A549 (cell line): ENCODE measurements at places on chromosomes 2 and 18. TPM values are rescaled to one million over a fixed set of nuclear protein-coding genes. Genes with fewer than 3 reads are reported as not detected.

- no peak for DNase-seq
These were observed 172.8 kb downstream of the ANTXR1 start for GRCh38 chr2:69185807-69186206.

GRCh38 chr2:40283111-40283909 is 168.6 kb downstream of the SLC8A1 start:
- no peak for DNase-seq

ZAP70 gene
- 0.08 to 0.10 TPM (median 0.09 TPM) in 3 replicates for polyA plus RNA-seq

GRCh38 chr2:235592430-235592829 is 98.6 kb downstream of the AGAP1 start:
- DNase-seq, result no peak

CROCC2 gene
- polyA plus RNA-seq, result not detected in 3 replicates

DNA sequence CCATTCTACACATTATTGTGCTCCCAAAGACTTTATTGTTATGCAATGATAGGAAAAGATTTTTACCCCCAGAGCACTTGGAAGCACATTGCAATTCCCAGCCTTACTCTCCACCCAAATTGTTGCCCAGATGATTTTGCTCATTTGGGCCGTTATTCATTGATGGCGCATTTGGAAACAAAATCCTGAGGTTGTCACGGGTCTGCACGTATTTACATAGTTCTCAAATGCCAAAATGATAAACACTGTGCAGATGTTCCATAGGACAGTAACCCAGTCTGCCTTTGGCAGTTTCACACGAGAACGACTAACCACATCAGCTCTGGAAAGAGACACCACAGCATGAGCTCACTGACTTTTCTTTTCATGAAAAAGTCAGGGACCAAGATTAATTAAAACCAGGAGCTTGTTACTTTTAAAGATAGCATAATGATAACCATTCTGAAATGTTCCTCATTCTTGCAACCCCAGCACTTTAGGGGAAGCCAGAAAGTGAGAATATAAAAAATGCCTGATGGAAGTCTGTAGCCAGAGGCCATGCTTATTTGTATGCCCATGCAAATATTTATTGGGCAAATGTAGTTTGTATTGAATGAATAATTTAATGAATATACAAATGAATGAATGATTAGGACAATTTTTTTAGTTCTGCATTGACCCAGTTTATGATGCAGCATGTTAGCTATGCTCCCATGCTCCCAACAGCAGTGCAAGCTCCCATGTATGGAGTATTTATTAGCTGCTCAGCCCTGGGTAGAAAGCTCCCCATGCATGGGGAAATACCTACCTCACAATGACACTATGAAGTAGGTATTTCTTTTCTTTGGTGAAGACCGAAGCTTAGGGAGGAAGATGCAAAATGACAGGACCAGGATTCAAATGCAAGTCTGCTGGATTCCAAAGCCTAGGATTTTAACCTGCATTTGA is 84.6 kb downstream of the MAIP1 start:
- DNase-seq, result no peak

GAL3ST2 gene
- 0.41 to 0.86 TPM (median 0.61 TPM) in 3 replicates for polyA plus RNA-seq

HAT1 gene
- 93.6 to 95.4 TPM (median 94.3 TPM) in 3 replicates for polyA plus RNA-seq

- DNase-seq, result no peak
These were observed 393.9 kb upstream of the ACVR2A start for GRCh38 chr2:147450661-147451510.

- no peak for DNase-seq
These were observed 70.4 kb downstream of the GNAL start for GRCh38 chr18:11759456-11759855.

GRCh38 chr2:37985333-37985732 is 60.2 kb downstream of the RMDN2 start:
- no peak for DNase-seq

STON1 gene
- polyA plus RNA-seq, result 0.55 to 0.88 TPM (median 0.86 TPM) in 3 replicates

DNA sequence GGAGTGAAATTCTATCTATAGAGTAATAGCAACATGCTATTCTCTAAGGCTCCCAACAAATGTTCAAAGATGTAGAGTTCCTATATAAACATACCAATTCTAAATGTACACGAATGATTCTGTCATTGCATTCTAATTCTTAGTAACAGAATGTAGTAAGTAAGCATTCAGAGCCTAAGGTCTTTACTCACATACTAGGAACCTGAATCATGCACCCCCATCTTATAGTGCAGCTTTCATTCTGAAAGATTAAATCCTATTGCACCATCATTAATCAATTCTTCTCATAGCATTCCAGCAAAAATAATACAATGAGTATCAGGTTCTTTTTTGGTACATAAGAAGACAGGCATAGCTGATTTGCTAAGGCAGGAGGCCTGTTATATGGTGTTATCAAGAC is 230.0 kb downstream of the NCKAP5 start:
- DNase-seq, result no peak

DNA sequence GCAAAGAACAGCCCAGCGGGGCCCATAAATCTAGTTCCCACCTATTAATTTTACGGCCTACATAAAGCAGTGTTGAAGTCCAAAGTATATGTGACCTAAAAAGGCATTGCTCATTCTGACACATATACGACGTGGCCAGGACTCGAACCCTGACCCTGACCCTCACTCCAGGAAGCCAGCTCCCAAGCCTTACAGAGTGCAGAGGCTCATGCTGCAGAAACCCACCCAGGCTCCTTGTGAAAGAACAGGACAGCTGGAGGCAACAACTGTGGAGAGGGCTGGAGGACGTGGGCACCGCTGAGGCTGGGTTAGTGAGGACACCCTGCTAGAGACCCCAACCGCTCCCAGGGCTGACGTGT is 221.6 kb downstream of the CYP26B1 start:
- DNase-seq, result no peak

FER1L5 gene
- not detected in 3 replicates for polyA plus RNA-seq

ST6GAL2 gene
- polyA plus RNA-seq, result 18.8 to 26.2 TPM (median 23.9 TPM) in 3 replicates

- DNase-seq, result no peak
These were observed 150.8 kb upstream of the PGAP1 start for GRCh38 chr2:197077336-197077735.

- no peak for DNase-seq
These were observed 90.1 kb downstream of the ABI2 start for GRCh38 chr2:203418271-203418670.

MATN3 gene
- polyA plus RNA-seq, result 11.2 to 17.2 TPM (median 14.2 TPM) in 3 replicates

NPAS2 gene
- 27.5 to 31.5 TPM (median 31.4 TPM) in 3 replicates for polyA plus RNA-seq

C2orf74 gene
- 41.8 to 44.5 TPM (median 43.6 TPM) in 3 replicates for polyA plus RNA-seq

DNA sequence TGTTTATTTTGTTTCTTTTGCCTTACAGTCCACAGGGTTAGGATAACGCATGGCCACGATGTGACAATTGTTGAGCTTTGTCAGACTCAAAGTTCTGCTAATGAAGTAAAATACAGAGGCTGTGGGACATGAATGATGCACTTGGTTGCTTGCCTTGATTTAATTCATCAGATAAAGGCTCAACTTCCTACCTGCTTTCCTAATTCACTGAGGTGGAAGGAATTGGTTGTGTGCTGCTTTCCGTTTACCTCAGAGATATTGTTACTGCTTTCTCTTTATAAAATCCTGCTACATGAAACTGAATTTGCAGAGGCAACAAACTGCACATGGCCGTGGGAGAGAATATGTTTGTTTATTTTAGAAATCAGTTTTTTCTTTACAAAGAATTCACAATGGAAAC is 6.6 kb downstream of the RIT2 start:
- DNase-seq, result no peak

LYPD6 gene
- 0.04 to 0.08 TPM (median 0.07 TPM) in 3 replicates for polyA plus RNA-seq

DNA sequence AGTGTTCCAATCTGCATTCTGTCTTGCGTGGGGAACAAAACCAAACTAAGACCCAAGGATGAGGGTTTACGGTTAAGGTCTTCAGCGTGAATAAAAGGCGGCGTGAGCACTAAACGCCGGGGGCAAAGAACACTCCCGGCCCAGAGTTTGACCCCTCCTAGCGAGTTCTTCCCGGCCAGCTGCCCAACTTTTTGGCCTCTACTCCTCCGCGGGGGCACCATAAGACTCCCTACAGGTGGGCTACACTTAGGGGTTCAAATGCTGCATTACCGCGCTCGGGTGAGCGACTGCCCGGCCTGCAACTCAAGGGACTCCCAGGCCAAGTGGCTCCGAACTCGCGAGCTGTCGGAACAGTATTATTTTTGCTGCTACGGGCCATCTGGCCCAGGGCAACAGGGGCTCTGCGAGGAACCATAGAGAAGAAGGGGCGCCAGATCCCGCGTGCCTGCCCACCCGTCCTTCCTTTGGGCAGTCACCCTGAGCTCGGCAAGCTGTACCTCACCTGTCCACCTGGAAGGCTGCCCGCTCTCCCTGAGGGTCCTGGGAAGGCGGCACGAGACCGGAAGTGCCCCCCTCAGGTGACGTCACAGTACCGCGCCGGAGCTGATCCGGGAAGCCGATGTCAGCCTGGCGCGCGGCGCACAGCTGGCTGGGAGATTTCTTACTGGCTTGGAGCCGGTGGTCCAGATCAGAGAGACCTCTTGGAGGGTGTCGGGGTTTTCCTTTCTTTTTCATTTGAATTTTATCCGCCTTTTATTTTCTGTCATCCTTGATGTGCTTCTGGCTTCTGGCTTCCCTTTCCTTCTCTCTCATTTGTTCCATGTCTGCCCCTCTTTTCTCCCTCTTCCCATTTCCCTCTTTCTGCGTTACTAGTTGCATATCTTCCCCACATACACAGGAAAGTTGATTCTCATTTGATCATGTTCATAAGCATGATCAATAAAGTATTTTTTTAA is at the start of gene LDAH:
Gene LDAH, minus strand, starts transcription at position 567 of the 956 bp plus-strand sequence. CDS start 21,638 bp downstream, outside the sequence.
- peak; percentile 93 for DNase-seq

DNA sequence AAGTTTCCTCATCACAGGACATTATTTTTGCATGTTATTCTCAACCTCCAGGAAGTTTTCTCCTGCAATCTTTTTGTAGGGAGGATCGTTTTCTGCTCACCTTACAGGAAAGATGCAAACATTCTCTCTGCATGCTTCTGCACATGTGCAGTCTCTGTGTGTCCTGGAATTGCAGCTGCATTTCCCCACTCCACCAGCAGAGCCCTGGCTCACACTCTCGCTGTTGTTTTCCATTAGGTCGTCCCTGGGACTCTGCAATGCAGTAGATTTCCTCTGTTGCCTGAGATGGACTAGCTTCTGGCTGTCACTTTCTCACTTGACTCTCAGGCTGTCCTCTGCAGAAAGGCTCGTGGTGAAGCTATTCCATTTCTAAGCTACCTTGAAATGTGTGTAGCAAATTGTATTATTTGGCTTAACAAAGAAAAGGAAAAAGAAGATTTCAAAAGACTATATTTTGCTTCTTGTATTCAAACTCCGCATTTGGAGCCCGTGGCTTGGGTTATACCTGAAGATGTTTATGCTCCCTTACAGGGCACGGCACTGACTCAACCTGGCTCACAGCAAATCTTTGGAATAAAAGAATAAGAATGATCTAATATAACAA is 346.7 kb downstream of the RAD51AP2 start:
- DNase-seq, result no peak
